Naive thymus-derived CD8-positive, alpha-beta T cell (primary cell): ENCODE measurements at places on chromosomes 12 and 14. TPM values are rescaled to one million over a fixed set of nuclear protein-coding genes. Genes with fewer than 3 reads are reported as not detected.

The IL23A gene
- polyA plus RNA-seq, result 16.2 TPM

The SALL2 gene
- polyA plus RNA-seq, result 3.8 TPM

The RAD51B gene
- polyA plus RNA-seq, result 26.4 TPM

The PLEKHD1 gene
- not detected for polyA plus RNA-seq

The MRPL42 gene
- polyA plus RNA-seq, result 64.6 TPM

The SIX1 gene
- polyA plus RNA-seq, result not detected

The LIMA1 gene
- 11.0 TPM for polyA plus RNA-seq

The FOXM1 gene
- not detected for polyA plus RNA-seq

The SYT1 gene
- not detected for polyA plus RNA-seq

The ESPL1 gene
- polyA plus RNA-seq, result not detected

The HCAR2 gene
- not detected for polyA plus RNA-seq

The KRT71 gene
- not detected for polyA plus RNA-seq

The ASB2 gene
- not detected for polyA plus RNA-seq

The A2ML1 gene
- not detected for polyA plus RNA-seq

The SFSWAP gene
- 14.8 TPM for polyA plus RNA-seq

The MUCL1 gene
- polyA plus RNA-seq, result not detected

The FOXN3 gene
- 116 TPM for polyA plus RNA-seq

The TMEM179 gene
- not detected for polyA plus RNA-seq

The IL22 gene
- polyA plus RNA-seq, result not detected

The DPY19L2 gene
- 0.72 TPM for polyA plus RNA-seq
